Naive thymus-derived CD4-positive, alpha-beta T cell (primary cell): ENCODE measurements at places on chromosomes 5 and 9. TPM values are rescaled to one million over a fixed set of nuclear protein-coding genes. Genes with fewer than 3 reads are reported as not detected.

SPEF2 gene
- 12.0 TPM for total RNA-seq

ENDOG gene
- total RNA-seq, result 9.4 TPM

PCDHA3 gene
- not detected for total RNA-seq

DNA sequence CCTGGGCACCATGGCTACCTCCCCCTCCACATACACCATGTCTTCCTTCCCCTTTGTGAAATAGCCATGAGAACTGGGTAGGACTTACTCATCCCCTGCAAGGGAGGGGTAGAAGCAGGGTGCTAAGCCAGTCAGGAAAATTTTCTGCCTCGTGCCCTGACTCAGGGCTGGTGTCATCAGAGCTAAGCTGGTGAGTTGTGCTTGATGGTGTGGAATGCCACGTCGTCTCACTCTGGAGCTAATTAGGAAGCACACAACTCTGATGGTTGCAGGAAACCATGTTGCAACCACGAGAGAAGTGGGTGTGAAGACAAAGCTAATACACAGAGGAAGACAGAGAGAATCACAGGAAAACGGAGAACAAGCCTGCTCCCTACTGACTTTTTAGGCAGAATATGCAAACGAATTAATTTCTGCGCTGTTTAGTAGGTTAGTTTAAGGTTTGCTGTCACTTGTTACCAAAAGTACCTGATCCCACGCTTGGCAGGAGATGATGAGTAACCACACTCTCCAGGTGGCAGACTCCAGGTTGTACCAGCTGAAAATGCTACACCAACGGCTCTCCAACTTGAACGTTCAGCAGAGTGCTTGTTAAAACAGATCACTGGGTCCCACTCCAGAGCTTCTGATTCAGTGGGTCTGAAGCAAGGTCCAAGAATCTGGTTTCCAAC lies 54.5 kb downstream of the STK10 start:
- peak; percentile 11 for DNase-seq

GRCh38 chr5:62002436-62002835 lies 303.6 kb upstream of the KIF2A start:
- DNase-seq, result no peak

FBP2 gene
- not detected in 2 replicates for total RNA-seq

DNA sequence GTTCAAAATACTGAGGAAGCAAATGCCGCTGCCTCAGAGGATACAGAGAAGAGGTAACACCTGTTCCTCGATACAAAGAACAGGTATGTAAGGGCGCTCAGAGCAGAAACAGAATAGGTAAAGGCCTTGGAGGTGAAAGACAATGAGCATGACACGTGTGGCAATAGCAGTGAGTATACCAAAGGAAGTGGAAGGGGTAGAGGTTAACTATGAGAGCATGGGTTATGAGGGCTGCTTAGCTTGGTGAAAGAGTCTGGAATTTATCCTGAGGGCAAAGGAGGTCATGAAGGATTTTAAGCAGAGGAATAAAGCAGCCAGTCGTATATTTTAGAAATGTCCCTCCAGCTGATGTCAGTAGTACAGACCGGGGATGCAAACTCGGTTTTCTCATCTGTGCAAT lies 269.8 kb upstream of the ZNF462 start:
- no peak for DNase-seq

REEP2 gene
- not detected for total RNA-seq
